ENCODE measurements at places on chromosomes 2 and 18.

- no peak for DNase-seq
These were observed 17.9 kb downstream of the VAPA start for GRCh38 chr18:9931678-9932077.

DNA sequence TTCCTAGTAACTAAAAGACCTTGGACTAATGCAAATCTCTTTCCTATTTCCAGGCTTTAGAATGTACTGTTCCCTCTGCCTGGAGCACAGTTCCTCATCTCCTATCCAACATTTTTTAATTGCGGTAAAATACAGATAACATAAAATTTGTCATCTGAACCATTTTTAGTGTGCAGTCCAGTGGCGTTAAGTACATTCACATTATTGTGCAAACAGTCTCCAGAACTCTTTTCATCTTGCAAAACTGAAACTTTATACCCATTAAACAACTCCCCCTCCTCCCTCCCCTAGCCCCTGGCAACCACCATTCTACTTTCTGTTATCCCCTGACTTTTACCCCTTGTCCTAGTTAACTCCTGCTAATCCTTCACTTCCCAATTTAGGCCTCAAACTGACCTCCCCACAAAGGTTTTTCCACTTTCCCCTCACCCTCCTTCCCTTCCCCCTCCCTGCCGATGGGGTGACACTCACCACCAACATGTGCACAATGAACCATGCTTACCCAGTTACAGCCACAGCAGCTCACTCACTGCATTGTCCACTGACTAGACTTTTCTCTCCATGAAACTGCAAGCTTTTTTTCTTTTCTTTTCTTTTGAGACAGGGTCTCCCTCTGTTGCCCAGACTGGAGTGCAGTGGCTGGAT lies 54.8 kb downstream of the KIAA2012 start:
- DNase-seq: no peak

GRCh38 chr2:176085861-176086771 lies 2.4 kb upstream of the EVX2 start:
- DNase-seq: no peak

GRCh38 chr2:122136056-122136455 lies 380.6 kb downstream of the TSN start:
- no peak for DNase-seq

GRCh38 chr2:223944703-223945531 lies at the start of gene WDFY1:
Gene WDFY1, minus strand, starts transcription at chr2:223945335. Its CDS starts 51 bp downstream, at chr2:223945284.
- peak; percentile 75 for DNase-seq

DNA sequence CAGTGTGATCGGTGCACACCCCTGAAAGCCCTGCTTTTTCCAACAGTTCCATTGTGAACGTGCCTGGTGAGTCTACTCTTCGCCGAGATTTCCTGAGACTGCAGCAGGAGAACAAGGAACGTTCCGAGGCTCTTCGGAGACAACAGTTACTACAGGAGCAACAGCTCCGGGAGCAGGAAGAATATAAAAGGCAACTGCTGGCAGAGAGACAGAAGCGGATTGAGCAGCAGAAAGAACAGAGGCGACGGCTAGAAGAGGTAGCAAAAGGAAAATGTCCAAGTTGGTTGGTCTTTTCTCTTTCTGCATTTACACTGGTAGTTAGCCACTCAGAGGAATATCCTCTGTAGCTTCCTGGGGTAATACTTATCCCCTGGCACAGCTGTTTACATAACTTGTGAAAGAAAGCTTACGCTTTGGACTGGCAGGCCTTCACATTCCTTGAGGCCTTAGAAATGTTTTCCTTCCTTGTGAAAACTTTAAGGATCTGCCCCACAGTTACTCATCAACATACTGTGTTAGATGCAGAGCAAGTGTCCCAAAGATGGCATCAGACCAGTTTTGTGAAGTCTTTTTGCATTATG lies 146.6 kb downstream of the MAP4K4 start:
- no peak for DNase-seq

DNA sequence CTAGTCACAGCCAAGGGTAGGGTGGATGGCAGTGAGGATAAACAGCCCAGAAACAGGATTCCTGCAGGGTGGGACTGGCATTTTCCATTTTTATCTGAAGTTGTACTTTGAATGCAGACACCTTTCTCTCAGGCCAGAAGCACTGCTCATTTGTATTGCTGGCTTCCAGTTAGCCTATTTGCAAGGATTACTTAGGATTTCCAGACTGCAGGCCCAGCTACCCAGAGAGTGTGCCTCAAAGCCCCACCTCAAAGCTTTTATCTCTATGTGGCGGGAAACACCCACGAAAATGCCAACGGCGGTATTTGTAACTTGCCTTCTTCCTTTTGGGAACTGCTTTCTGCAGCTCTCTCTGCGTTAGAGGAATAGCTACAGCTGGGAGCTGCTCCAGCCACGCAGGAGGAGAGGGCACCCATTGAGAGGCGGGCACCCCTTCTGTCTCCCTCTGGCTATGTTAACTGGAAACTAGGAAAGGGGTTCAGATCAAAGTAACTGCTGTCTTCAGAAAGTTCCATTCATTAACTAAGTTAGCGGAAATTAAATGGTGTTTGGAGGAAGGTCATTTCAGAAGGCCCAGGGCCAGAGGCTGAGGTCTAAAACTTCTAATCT lies 144.9 kb downstream of the TGIF1 start:
- peak; percentile 23 for DNase-seq

- DNase-seq: no peak
These were observed 18.7 kb downstream of the SH3BP4 start for GRCh38 chr2:234970477-234970882.

DNA sequence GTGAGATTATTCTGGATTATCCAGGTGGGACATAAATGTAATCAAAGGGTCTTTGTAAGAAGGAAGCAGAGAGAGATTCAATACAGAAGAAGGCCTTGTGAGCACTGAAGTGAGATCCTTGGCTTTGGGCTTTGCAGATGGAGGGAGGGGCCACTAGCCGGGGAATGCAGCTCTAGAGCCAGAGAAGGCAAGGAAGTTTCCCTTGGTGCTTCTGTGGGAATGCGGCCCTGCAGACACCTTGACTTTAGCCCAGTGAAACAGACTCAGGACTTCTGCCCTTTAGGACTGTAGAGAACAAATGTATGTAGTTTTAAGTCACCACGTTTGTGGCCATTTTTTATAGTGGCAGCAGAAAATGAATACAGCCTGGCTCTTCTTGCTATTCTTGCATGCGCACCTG lies 8.1 kb downstream of the NEU2 start:
- DNase-seq: no peak

- DNase-seq: no peak
These were observed 454.5 kb downstream of the BCL11A start for GRCh38 chr2:60098996-60099395.

- DNase-seq: no peak
These were observed 541.2 kb downstream of the NUP35 start for GRCh38 chr2:183665425-183665824.

GRCh38 chr18:62537042-62537894 lies 14.4 kb downstream of the ZCCHC2 start:
- no peak for DNase-seq

GRCh38 chr2:128263902-128264331 lies 54.8 kb downstream of the HS6ST1 start:
- DNase-seq: no peak

GRCh38 chr2:240655931-240656886 lies 26.5 kb downstream of the AQP12B start:
- no peak for DNase-seq

DNA sequence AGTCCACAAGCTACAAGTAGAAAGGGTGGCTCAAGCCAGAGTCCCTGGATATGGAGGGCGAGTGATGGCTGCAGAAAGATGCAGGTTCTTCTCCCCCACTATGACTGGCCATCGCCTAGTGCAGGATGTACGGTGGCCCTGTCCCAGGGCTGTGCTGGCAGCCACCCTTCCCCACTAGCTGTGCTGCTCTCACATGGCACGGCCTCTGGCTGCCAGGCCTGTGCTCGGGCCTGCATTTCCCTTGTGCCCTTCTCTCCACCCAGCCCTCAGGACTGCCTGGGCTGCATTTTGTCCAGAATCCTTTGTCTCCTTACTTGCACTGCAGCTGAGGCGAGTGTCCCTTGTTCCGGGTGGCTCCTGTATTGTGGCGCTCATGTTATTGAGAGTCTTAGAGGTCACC lies 1.6 kb upstream of the RAMP1 start:
- DNase-seq: no peak

DNA sequence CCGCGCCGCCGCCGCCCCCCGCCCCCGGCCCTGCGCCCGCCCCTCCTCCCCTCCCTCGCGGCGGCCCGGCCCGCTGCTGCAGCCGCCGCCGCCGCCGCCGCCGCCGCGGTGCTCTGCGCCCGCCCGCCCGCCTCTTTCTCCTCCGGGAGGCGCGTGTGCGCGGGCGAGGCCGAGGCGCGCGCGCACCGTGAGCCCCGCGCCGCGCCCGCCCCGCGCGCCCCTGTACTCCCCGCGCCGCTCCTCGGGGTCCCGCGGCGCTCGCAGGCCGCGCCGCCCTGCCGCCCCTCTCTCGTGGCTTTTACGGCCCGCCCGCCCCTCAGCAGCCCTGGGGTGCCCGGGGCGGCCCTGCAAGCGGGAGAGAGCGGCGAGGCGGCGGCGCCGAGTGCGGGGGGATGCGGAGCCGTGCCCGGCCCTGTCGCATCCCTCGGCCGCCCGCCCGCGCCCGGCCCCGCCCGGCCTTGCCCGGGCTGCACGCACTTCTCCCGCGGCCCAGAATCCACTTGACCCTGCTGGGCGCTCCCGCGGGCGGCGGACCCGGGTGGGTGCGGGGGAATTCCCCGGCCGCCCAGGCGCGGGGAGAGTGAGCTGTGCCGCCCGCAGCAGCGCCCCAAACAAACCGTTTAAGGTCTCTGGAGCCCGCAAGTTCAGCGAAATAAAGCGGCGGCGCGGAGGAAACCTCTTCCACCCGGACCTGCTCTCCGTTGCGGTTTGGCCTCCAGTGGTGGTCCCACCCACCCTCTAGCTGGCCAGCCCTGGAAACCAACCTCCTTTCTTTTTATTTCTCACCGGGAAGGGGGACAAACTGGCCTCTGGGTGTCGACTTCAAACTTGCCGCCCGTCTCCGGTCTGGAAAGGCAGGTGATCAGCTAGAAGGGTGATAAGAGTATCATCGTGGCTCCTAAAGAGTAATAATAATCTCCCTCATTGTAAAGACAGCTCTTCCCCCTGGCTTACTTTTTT lies 37.4 kb downstream of the AFF3 start:
- no peak for DNase-seq

DNA sequence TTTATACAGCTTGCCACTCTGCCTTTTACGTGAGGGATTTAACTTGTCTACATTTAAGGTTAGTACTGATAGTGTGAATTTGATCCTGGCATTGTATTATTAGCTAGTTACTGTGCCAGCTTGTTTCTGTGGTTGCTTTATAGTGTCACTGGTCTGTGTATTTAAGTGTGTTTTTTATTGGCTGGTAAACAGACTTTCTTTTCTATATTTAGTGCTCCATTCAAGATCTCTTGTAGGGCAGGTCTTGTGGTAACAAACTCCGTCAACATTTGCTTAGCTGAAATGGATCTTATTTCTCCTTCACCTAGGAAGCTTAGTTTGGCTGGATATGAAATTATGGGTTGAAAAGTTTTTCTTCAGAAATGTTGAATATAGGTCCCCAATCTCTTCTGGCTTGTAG lies 1971.0 kb upstream of the LRRTM1 start:
- no peak for DNase-seq

- no peak for DNase-seq
These were observed 11.2 kb downstream of the MRPL33 start for GRCh38 chr2:27782701-27783100.

GRCh38 chr18:57801761-57802212 lies 1.3 kb downstream of the ATP8B1 start:
- no peak for DNase-seq

- no peak for DNase-seq
These were observed 49.5 kb upstream of the TBC1D8 start for GRCh38 chr2:101200676-101201075.

GRCh38 chr18:44599412-44599811 lies 81.3 kb upstream of the SETBP1 start:
- no peak for DNase-seq

DNA sequence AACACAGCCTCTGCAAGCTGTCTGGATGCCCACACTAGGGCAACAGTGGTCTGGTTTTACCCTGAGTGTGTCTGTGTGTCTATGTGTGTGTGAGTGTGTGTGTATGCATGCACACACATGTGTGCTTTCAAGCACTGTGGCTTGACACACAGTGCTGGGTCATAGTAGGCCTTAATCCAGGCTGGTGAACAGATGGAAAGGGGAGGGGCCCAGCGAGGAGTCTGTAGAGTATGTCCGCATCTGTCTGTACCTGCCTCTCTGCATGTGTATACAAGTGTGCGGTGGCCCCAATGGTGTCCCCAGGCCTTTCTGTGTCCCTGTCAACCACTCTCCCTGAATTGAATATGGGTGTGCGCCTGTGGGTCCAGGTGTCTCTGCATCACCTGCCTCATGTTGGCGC lies 9.3 kb upstream of the KCNIP3 start:
- no peak for DNase-seq

DNA sequence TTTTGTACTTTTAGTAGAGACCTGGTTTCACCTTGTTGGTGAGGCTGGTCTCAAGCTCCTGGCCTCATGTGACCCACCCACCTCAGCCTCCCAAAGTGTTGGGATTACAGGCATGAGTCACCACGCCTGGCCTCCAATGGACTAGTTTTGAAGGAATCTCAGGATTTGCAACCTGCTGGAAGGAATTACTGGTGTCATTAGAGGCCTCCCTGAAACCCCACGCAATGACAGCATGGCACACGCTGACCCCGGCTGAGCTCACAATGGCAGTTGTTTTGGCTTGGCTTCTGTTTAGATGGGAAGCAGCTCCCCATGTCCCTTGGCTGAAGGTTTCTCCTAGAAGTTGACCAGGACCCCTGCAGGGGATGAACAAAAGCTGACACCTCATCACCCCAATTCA lies 23.1 kb upstream of the COPS8 start:
- no peak for DNase-seq

DNA sequence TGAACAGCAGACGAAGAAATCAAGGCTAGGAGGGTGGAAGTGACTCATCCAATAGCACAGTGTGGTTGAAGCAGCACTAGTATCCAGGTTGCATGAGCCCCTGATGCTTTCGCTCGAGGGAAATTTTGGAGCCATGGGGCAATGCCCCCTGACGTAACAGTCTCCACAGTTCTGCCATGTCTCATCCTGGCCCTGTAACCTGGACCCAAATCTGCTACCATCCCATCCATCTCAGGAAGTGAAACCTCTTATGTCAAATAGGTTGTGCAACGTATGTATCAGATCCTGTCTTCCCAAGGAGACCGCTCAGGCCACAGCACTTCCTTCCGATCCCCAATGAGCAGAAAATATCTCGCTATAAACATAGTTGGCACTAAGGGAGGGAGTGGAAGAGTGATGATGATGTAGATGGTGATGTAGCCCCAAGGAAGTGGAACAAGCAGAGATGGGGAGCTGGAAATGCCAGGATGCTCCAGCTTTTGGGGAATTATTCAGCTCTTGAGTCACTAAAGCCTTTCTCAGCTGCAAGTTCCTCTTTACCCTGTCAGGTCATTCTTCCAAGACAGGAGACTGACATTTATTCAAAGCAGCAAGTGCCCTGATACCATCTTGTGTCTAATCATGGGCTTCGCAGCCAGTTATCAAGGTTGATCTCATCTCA lies 3.0 kb upstream of the IL1B start:
- no peak for DNase-seq

GRCh38 chr2:69578198-69578540 lies 65.4 kb downstream of the AAK1 start:
- no peak for DNase-seq

- no peak for DNase-seq
These were observed 159.9 kb upstream of the SESTD1 start for GRCh38 chr2:179424571-179424970.

- no peak for DNase-seq
These were observed 9.6 kb upstream of the KCNG2 start for GRCh38 chr18:79787865-79788733.
